ENCODE measurements at places on chromosomes 3 and 15.

DNA sequence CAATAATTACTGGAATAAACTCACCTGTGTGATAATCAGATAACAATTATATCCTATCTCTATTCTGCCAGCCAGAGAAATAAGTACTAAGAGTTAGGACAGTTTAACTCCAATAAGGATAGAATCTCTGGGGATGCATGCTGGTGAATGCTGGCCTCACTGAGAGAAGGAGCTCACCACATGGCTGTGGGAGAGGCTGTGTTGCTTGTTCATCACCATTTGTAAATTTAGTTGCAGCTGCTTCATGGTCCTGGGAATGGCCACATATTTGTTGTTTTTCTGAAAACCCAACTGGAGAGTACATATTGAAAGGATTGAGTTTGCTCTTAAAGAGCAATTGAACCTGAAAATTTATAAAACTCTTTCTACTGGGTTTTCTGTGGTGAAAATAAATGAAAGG is 207.3 kb downstream of the NECTIN3 start:
- DNase-seq, result no peak

DNA sequence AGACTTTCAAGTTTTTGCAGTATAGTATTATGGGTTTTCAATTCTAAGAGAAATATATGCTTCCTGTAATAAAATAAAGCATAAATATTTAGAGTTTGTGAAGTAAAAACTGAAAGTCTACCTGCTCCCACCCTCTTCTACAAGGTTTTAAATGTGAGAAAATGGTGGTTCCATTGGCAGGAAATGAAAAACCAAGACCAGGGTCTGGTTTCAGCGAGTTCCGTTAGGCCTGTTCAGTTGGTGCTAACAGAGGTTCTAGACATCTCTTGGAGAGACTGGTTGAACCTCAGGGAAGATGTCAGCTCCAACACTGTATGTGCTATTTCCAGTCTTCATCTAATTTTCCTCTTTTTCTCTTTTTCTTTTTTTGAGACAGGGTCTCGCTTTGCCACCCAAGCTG is 11.8 kb upstream of the MYO1E start:
- DNase-seq, result no peak

DNA sequence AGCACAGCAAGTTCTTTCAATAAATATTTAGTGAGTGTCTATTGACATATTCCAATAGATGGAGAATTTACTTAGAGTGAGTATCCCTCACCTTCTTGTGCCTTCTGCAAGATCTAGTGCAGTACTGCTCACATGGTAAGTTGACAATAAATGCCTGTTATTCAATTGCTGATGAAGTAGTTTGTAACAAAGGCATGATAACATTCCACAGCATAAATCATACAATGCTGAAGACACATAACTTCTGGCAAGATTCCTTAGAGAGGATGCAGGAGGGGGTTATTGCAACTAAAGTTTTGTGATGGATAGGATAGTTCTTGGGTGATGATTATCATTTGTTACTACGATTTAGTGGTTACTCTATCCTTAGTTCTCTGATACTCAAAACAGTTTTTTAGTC is 112.2 kb upstream of the RBMS3 start:
- DNase-seq, result no peak

- peak; percentile 12 for DNase-seq
These were observed 730 bp downstream of the SPRED1 start for GRCh38 chr15:38253351-38253781.

- DNase-seq, result no peak
These were observed 89.3 kb downstream of the RASA2 start for GRCh38 chr3:141575879-141576743.

DNA sequence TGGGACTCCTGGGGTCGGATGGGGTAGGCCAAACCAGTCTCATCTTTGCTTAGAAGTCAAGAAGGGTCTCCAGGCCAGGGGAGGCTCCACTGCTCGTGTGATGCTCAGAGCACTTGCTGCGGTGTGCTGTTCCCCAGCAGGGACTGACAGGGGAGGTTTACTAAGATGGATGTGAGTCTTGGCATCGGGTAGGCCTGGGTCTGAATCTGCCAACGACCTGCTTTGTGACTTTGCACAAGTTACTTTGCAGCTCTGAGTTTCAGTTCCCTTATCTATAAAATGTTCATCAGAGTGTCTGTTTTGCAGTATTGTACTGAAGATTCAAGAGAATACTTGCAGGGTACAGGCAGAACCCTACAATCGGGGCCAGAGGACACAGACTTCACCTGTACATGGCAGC is 17.3 kb upstream of the CDCP1 start:
- no peak for DNase-seq
